WTC11 (cell line): ENCODE measurements at places on chromosomes 5 and 9. TPM values are rescaled to one million over a fixed set of nuclear protein-coding genes. Genes with fewer than 3 reads are reported as not detected.

Gene FBP1
- 5.7 to 6.4 TPM (median 5.8 TPM) in 3 replicates for total RNA-seq

Gene INSYN2B
- total RNA-seq = not detected in 3 replicates

Gene CYLC2
- total RNA-seq = not detected in 3 replicates

GRCh38 chr5:126619781-126620180 lies 19.0 kb downstream of the PHAX start:
- no peak for DNase-seq
- H3K27me3 ChIP-seq = no peaks in the 10 kb centered on the region
- no peak overlapping the region for H3K27ac ChIP-seq
- H3K4me3 ChIP-seq = no peak overlapping the region
- peaks cover 55% of the 10 kb centered on the region for H3K36me3 ChIP-seq
- peaks cover 3% of the 10 kb centered on the region; the same call in 1 of the 2 replicates for H3K4me1 ChIP-seq

DNA sequence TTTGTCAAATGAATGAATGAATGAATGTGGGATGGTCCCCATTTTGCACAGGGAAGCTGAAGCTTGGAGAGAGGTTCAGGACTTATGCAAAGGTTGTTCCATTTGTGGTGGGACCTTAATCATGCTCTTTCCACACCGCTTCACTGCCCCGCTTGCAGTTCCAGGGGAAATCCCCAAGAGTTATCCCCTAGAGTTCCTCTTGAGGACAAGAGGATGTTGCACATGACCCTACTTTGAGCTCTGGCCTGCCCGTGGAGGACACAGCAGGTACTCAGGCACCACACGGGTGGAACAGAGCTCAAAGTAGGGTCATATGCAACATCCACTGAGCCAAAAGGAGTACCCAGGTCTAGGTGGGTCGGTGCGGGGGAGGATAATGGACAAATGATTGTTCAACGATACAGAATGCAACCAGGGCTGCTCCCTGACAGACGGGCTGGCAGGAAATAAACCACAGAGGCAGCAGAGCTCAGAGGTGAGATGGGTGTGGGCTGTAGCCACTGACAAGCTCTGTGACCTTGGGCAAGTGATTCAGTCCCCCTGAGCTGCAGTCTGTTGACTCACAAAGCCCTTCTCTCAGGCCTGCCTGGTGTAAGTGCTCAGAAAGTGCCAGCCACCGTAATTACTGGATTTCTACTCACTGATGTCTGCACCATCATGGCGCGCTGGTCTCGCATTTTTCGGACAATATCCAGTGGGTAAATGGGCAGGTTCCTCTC lies 60.3 kb upstream of the EPB41L4B start:
- H3K27me3 ChIP-seq = no peaks in the 10 kb centered on the region
- no peak overlapping the region for H3K4me3 ChIP-seq
- no peak for DNase-seq
- H3K36me3 ChIP-seq = peaks cover 7% of the 10 kb centered on the region

DNA sequence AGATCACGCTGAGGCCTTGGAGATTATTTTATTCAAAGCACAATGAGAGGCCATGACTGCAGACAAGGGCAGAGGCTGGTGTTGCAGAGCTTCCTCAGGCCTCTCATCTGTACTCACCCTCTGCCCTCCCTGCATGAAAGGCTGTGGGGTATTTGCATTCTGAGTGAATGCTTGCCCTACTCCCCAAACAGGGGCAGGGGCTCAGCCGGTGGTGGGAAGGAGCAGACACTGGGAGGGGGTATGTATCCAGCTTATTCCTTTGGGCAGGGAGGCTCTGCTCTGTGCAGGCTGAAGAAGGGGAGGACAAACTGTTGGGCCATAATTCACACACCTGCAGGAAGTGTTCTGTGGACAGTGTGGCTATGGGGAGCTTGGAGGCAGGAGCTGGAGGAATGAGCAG lies 148.4 kb upstream of the PANK3 start:
- no peak overlapping the region for H3K4me3 ChIP-seq
- no peaks in the 10 kb centered on the region for H3K36me3 ChIP-seq
- peaks cover 13% of the 10 kb centered on the region for H3K4me1 ChIP-seq
- no peak for DNase-seq
- H3K27me3 ChIP-seq = no peaks in the 10 kb centered on the region

DNA sequence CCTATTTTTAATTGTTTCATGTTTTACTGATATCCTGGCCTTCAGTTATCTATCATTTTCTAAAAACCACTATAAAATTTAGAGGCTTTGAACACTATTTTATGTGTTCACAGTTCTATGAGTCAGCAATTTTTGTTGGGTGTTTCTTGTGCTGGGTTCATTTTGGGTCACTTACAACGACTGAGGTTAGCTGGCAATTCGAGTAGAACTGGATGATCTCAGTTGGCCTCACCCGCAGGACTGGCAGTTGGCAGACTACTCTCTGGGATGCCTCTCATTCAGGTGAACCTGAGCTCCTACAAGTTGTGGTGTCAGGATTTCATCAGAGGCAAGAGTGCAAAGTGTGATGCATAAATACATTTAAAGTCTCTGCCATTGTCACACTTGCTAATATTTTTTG lies 151.0 kb upstream of the PAPPA start:
- H3K27me3 ChIP-seq = no peaks in the 10 kb centered on the region
- H3K4me1 ChIP-seq = no peaks in the 10 kb centered on the region
- DNase-seq = no peak
- H3K36me3 ChIP-seq = no peaks in the 10 kb centered on the region
- no peak overlapping the region for H3K27ac ChIP-seq

GRCh38 chr5:149667829-149668330 lies 62.2 kb upstream of the PPARGC1B start:
- H3K4me1 ChIP-seq = no peaks in the 10 kb centered on the region; the same call in 1 of the 2 replicates
- H3K27ac ChIP-seq = no peak overlapping the region
- H3K4me3 ChIP-seq = no peak overlapping the region
- H3K27me3 ChIP-seq = no peaks in the 10 kb centered on the region; the same call in 1 of the 2 replicates
- H3K36me3 ChIP-seq = peaks cover 5% of the 10 kb centered on the region

- no peak overlapping the region for H3K4me3 ChIP-seq
- no peak overlapping the region for H3K27ac ChIP-seq
- no peak for DNase-seq
- H3K4me1 ChIP-seq = peaks cover 10% of the 10 kb centered on the region; the same call in 1 of the 2 replicates
These were observed 474.2 kb upstream of the FTMT start for GRCh38 chr5:121377461-121377860.

DNA sequence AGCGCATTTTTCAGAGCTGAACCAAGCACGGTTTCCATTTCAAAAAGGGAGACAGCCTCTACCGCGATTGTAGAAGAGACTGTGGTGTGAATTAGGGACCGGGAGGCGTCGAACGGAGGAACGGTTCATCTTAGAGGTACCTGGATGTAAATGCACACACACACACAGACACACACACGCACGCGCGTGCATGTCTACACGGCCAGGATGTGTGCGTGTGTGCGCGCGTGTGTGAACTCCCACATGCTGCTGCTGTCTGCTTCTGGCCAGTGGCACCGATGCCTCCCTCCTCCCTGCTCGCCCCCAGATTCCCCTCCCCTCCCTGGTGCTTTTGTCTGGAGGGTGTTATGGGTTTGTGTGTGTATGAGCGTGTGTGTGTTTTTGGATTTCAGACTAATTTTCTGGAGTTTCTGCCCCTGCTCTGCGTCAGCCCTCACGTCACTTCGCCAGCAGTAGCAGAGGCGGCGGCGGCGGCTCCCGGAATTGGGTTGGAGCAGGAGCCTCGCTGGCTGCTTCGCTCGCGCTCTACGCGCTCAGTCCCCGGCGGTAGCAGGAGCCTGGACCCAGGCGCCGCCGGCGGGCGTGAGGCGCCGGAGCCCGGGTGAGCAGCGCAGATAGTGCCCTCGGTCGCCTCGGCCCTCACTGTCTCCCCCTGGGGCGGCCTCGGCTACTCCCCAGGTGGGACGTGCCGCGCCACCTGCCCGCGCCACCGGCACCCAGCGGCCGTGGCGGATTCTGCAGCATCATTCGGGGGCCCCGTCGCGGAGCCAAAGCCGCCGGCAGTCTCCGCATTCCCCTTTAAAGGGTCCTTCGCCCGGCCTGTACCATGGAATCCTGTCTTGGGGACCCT lies at the start of gene NTRK2:
TSS of gene NTRK2 (plus strand) at position 442 of the 850 bp plus-strand sequence. CDS start 1,020 bp downstream, outside the sequence.
- H3K27ac ChIP-seq = no peak within 1 kb of the TSS
- peaks cover 16% of the 10 kb centered on the region for H3K4me1 ChIP-seq
- H3K36me3 ChIP-seq = no peaks in the 10 kb centered on the region
- H3K27me3 ChIP-seq = peaks cover 85% of the 10 kb centered on the region
- DNase-seq = peak; percentile 54

- H3K27ac ChIP-seq = no peak overlapping the region
- peaks cover 14% of the 10 kb centered on the region for H3K27me3 ChIP-seq
- DNase-seq = no peak
- H3K36me3 ChIP-seq = no peaks in the 10 kb centered on the region
- no peak overlapping the region for H3K4me3 ChIP-seq
- H3K4me1 ChIP-seq = no peaks in the 10 kb centered on the region
These were observed 17.0 kb upstream of the CMBL start for GRCh38 chr5:10324518-10325370.

DNA sequence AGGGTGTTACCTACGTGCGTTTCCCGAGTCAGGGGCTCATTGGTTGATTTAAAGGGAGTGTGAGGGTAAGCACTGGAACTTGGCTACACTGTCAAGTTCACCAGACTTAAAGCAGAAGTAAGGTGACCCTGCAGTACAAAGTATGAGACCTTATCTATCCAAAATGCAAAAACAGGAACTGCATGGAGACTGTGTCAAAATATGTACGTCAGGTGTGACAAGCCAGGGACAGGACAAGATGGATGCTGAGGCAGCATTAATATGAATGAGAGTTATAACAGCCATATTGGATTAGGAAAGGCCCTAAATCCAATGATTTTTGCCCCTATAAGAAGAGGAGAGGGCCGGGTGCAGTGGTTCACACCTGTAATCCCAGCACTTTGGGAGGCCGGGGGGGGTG lies 15.4 kb upstream of the SUSD3 start:
- no peaks in the 10 kb centered on the region; the same call in 1 of the 2 replicates for H3K27me3 ChIP-seq
- no peak overlapping the region for H3K27ac ChIP-seq
- peaks cover 5% of the 10 kb centered on the region; the same call in 1 of the 2 replicates for H3K36me3 ChIP-seq
- H3K4me1 ChIP-seq = peaks cover under 1% of the 10 kb centered on the region
- no peak for DNase-seq

DNA sequence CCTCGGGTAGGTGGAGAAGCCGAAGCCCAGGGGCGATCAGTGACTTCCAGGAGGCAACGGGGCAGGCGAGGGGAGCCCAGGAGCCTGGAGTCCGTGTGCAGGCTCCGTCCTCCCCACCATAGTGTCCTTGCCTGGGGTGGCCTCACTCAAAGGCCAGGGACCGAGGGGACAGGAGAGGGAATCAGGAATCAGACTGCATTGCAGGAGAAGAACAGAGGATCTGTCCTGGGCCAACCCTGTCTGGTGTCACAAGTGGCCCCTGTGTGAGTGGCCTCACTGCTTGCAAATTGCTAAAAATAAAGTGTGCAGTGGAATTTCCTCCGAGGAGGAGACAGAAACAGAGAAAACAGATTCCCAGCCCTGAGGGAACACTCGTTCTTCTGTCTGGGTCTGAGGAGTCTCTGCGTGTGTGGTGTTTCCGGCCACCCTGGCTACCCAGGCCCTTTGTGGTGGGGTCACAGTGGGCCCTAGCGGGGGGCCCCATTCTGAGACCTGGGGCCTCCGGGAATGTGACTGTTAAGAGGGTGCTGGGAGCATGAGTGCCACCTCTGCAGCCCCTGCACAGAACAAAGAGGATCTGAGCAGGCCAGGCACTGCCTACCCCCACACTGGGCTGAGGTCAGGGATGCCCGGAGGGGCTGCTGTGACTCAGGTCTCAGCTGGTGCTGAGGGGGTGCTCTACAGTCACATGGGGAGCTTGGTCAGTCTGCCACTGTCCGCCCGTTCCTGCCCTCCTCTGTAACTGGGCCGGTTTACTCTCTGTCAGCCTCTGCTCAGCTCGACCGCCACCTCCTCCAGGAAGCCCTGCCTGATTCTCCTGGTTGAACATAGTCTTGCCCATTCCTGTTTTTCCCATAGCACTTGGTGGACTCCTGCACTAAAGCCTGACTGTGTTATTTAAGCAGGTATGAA lies 7.4 kb downstream of the TRAF1 start:
- H3K27me3 ChIP-seq = no peaks in the 10 kb centered on the region; the same call in 1 of the 2 replicates
- peaks cover 5% of the 10 kb centered on the region for H3K36me3 ChIP-seq
- DNase-seq = no peak
- H3K27ac ChIP-seq = peak overlapping the region; percentile 16; the same call in 1 of the 2 replicates
- no peak overlapping the region for H3K4me3 ChIP-seq

- H3K4me1 ChIP-seq = peaks cover 19% of the 10 kb centered on the region
- no peak overlapping the region for H3K27ac ChIP-seq
- peaks cover 2% of the 10 kb centered on the region for H3K36me3 ChIP-seq
- H3K27me3 ChIP-seq = no peaks in the 10 kb centered on the region
- H3K4me3 ChIP-seq = no peak overlapping the region
- DNase-seq = no peak
These were observed 693.8 kb downstream of the DNAH5 start for GRCh38 chr5:13250464-13251291.

- H3K4me3 ChIP-seq = no peak overlapping the region
- H3K4me1 ChIP-seq = peaks cover 16% of the 10 kb centered on the region
- DNase-seq = no peak
These were observed 63.1 kb upstream of the ATG10 start for GRCh38 chr5:81908771-81909170.

DNA sequence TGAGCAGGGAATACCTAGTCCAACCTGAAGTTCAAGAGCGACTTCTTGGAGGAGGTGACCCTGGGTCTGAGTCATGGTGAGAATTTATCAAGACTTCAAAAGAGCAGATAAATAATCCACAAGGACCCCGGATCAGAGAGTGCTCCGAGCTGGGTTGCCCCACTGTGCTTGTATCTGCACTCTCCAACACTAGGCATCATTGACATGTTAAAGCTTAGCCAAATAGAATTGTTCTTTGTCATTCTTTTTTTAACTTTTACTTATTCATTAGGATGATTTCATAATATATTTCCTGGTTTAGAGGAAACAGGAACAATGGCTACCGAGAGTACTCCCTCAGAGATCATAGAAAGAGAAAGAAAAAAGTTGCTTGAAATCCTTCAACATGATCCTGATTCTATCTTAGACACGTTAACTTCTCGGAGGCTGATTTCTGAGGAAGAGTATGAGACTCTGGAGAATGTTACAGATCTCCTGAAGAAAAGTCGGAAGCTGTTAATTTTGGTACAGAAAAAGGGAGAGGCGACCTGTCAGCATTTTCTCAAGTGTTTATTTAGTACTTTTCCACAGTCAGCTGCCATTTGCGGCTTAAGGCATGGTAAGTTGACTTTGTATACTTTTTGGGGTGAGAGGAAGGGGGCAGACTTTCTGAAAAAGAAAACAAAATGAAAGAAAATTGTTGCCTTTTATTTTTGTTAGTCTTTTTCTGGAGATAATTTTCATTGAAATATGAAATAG lies at the start of gene CARD6:
TSS of gene CARD6 (plus strand) at position 300 of the 738 bp plus-strand sequence. CDS start at position 316, 16 bp downstream.
- peak within 1 kb of the TSS; percentile 61 for H3K27ac ChIP-seq
- no peaks in the 10 kb centered on the region for H3K36me3 ChIP-seq
- H3K4me1 ChIP-seq = peaks cover 21% of the 10 kb centered on the region
- H3K27me3 ChIP-seq = peaks cover 3% of the 10 kb centered on the region; the same call in 1 of the 2 replicates
